ENCODE measurements at places on chromosomes 16 and 17.

- no peak for DNase-seq
Observed at GRCh38 chr17:80260791-80261158, at the start of gene RNF213. RNF213 (plus strand) TSS chr17:80260852; CDS start chr17:80263682, 2,830 bp downstream.

DNA sequence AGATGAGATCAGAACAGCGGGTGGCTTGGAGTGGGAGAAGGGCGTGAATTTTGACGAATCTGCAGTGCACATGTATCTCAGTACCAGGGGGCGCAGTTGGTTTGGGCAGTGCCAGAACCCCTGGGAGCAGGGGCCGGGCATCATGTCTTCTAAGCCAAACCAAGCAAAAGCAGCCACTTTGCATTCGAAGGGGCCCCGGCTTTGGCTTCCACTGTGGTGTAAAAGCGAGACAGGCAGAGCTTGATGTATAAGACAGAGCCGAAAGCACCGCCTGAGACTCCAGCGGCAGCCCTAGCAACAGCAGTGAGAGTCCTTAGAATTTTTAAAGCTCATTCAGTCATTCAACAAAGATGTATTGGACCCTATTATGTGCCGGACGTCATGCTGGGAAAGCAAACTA lies 3.8 kb upstream of the XYLT1 start:
- DNase-seq = no peak

DNA sequence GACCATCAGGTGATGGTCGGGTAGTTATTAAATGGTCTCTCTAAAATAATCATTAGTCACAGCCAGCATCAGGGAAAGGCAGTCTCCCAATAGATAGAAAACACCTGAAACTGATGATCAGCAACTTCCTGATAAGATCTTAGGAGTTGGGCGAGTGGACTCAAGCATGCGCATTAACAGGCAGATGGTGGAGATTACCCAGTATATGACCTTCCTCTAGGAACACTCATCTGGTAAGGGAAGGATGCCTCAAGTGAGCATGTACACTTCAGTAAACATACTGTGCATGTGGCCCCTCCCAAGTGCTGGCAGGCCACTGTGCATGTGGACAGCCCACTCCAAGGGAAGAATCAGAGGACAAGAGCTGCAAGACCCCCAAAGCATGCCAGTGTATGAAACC lies 105.9 kb downstream of the ABCC12 start:
- DNase-seq = no peak

- no peak for DNase-seq
Observed at GRCh38 chr16:4586291-4586690, 28.4 kb downstream of the UBALD1 start.

- no peak for DNase-seq
Observed at GRCh38 chr16:84788920-84789391, 30.8 kb upstream of the CRISPLD2 start.

GRCh38 chr17:15915961-15916360 lies 29.0 kb upstream of the ADORA2B start:
- no peak for DNase-seq

DNA sequence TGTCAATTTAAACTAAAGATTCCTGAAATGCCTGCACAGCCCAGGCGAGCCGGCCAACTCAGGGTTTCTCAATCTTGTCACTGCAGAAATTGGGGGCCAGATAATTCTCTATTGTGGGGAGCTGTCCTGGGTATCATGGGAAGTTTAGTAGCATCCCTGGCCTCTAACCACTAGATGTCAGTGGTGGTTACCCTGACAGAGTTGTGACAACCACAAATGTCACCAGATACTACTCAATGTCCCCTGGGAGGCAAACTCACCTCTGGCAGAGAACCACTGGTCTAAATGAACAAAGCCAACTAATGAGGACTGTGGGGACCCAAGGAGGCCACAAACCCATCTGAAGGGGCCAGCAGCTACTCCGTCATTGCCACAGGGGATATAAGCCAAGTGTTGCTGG lies 90.9 kb downstream of the MYH11 start:
- no peak for DNase-seq

DNA sequence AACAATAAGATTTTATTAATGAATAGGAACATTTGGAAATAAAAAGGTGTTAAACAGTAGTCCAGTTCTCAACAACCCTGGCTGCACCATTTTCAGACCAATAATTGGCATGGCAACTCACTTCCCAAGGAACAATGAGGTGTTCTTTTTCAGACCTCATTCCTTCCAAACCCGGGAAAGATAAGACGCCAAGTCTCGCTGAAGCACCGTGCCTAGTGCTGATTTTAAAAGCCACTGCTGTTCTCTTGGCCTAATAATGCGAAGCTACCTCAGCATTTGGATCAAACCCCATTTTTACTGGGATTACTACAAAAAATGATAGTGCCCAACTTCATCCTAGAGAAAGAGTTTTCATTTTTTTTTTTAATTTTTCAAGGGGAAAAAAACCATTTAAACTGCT lies 75.2 kb upstream of the NOL11 start:
- no peak for DNase-seq

DNA sequence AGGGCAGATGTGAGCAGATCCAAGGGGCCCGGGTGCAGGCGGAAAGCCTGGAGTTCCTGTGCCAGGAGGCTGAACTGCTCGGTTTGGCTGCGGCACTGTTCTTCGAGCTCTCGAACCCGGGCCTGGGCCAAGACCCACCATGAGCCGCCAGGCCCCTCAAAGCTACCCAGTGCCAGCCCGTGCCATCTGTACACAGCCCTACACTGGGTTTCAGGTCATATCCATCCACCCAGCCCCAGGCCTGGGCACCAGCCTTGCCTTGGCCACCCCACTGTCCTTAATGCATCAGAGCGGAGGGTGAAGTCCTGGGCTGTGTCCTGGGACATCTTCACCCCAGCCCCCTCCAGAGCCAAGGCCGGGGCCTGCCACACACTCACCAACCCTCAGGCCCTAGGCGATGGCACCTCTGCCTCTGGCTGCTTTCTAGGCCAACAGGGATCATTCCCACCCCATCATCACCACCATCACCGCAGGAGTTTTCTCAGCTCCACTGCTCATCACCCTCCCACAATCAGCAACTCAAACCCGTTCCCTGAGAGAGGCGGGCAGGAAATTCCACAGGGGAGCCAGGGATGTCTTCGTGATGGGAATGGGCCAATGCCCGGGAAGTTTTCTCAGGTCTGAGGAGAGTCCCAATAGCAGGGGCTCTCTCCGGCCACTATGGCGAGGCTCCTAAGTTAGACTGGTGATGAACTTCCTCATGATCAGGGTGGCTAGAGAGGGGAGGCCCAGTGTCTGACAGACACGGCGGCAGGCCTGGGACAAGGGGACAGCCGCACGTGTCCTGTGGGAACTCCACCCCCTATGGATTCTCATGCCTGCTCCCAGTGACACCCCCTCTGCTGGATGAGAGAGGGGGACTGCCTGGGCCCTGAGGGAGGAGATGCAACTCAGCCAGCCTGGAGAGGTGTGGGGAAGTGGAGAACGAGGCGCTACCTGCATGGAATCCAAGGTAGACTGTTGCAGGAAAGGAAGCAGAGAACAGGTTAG lies 9.1 kb downstream of the TSPOAP1 start:
- no peak for DNase-seq

GRCh38 chr16:76278086-76278485 lies 885 bp downstream of the CNTNAP4 start:
- no peak for DNase-seq

GRCh38 chr17:11640463-11640814 lies 42.2 kb downstream of the DNAH9 start:
- DNase-seq = no peak

DNA sequence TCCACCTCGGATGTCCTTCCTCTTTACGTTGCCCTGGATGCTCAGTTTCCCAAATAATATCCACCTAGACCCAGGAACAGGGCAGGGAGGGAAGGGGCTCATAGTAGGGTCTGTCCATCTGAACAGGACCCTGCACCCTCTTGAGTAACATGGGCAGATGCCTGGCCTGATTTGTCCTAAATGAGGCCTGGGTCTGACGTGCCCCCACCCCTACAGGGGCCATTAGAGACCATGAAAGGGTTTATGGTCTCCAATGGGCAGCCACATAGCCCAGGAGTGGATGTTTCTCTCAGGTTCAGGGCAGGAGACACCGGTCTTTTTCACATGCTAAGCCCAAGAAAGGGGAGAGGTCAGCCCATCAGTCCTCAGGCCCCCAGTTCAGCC lies 6.8 kb downstream of the CACNG1 start:
- DNase-seq = no peak

GRCh38 chr17:82959242-82959930 lies 119.6 kb upstream of the ZNF750 start:
- no peak for DNase-seq

- no peak for DNase-seq
Observed at GRCh38 chr17:61495161-61495857, 43.1 kb downstream of the TBX4 start.

GRCh38 chr16:2473999-2474876 lies 689 bp upstream of the TBC1D24 start:
- no peak for DNase-seq

GRCh38 chr17:28471531-28472342 lies 1.7 kb upstream of the SLC13A2 start:
- DNase-seq = no peak

DNA sequence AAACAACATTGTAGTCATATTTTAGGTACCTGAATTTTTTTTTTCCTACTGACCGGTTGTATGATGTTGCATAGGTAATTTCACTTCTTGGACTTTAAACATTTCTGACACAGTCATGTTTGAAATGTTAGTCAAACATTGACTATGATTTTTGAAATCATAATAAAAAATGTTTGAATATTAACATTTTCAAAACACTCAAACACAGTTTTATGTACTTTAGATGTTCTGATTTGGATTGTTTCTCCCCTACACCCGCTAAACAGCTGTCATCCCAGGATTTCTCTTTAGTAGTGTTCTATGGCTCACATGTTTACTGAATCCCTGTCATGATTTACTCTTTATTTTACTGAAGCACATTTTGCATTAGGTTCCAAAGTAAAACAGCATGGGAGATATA lies 102.9 kb upstream of the NPEPPS start:
- no peak for DNase-seq

GRCh38 chr16:31880322-31880979 lies 6.8 kb downstream of the ZNF267 start:
- no peak for DNase-seq

DNA sequence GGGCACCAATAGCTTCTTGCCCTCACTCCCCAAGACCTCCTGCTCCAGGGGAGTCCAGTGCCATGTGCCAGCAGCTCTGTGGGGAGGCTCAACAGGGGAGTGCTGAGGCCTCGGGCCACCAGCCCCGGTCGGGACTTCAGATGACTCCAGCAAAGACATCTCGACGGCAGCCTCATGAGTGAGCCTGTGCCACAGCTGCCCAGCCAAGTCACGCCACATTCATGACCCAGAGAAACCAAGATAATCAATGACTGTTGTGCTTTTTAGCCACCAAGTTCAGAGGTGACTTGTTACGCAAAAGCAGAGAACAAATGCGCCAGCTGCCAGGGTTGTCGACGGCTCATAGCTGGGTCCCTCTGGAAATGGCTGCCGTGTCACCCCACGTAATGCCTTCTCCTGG lies 157.5 kb downstream of the BANP start:
- no peak for DNase-seq

- no peak for DNase-seq
Observed at GRCh38 chr17:68835071-68835470, 120.1 kb downstream of the ABCA8 start.

DNA sequence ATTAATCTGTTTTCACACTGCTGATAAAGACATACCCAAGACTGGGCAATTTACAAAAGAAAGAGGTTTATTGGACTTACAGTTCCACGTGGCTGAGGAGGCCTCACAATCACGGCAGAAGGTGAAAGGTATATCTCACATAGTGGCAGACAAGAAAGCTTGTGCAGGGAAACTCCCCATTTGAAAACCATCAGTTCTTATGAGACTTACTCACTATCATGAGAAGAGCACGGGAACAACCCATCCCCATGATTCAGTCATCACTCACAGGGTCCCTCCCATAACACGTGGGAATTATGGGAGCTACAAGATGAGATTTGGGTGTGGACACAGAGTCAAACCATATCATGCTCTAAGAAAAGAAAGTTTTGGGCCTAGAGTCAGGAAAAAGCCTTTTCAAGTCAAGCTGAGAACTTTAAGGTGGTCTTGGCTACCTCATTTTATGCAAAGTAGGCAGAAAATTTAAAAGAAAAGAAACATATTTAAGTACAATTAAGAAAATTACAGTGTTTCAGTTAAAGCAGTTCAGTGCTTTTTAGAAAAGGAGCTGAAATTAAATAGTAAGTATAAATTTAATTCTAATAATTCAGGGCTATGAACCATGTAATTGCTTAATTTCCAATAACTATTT lies 24.9 kb upstream of the CRYM start:
- no peak for DNase-seq

DNA sequence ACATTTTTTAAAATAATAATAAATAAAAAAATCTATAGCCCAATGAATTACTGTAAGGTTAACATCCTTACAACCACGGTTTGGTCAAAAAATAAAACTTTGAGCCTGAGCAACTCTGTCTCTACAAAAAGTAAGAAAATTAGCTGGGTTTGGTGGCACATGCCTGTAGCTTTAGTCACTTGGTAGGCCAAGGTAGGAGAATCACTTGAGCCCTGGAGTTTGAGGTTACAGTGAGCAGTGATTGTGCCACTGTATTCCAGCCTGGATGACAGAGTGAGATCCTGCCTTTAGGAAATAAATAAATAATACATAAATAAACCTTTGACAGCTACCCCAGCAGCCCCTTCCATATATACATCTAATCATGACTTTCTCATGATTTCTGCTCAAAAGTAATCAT lies 26.9 kb upstream of the PHAF1 start:
- DNase-seq = no peak

DNA sequence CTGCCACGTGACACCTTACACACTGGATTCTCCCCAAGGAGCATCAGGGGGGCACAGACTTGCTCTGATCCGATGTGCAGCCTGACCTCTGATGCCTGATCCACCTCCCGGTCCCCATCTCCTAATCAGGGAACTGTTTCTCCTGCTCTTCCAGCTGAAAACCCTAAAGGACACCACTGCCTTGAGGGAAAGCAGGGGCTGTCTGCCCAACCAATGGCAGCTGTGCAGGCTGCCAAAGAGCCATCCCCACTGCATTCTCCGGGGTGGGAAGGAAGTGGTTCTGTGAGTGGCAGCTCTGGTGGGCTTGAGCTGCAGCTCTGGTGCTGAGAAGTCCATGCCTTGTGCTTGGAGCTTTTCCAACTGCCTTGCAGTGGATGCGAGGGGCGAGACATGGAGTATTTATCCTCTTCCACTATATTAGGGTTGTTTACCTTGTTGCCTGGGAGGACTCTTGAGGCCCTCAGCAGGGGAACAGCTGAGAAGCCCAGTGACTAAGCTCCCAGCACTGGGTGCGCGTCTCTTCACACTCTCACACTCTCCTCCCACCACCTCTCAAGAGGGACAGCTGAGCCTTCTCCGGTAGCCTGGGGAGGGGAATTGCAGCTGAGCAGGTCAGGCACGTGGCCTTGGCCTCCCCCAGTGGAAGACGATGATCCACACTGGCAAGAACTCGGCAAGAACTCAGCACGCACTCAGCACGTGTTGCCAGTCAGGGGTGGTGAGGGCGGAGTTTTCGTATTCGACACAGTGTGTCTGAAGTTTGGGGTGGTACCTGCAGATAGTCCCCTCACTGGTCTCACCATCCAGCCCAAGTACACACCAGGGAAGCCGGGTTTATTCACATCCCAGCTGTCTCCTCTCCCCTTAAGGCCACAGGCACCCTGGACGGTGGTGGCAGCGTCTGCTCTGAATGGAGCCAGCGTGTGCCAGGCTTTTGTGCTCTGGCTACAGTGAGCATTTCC lies 21.1 kb upstream of the SPATA32 start:
- no peak for DNase-seq

- no peak for DNase-seq
Observed at GRCh38 chr17:43604549-43604948, 57.2 kb downstream of the MEOX1 start.
